SJSA1 (cell line): ENCODE measurements at places on chromosomes 3 and 15. TPM values are rescaled to one million over a fixed set of nuclear protein-coding genes. Genes with fewer than 3 reads are reported as not detected.

DNA sequence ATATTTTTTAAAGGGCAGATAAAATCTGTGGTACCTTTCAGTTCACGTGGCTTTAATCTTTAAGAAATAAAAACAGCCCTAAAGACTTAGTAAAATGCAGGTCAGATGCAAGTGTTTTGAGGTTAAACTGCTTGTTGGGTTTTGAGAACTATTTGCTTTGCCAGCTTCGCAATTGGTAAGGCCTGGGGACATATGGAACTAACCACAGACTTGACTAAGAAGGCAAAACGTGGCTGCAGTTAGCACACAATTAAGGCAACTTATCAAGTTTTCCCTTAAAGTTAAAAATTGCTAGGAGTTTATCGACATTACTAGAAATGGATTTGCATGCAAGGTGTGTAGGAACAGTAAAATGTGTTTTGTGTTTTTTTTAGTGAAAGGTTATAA is 206.9 kb downstream of the ZNF385D start:
- no peaks in the 10 kb centered on the region for H3K4me1 ChIP-seq
- no peak overlapping the region for H3K27ac ChIP-seq
- no peaks in the 10 kb centered on the region for H3K27me3 ChIP-seq
- no peak overlapping the region for H3K4me3 ChIP-seq

Gene EXD1
- total RNA-seq: not detected in 2 replicates

GRCh38 chr3:109825971-109826810 is 488.8 kb upstream of the DPPA4 start:
- DNase-seq: no peak
- no peaks in the 10 kb centered on the region for H3K4me1 ChIP-seq
- H3K27me3 ChIP-seq: no peaks in the 10 kb centered on the region
- no peak overlapping the region for H3K27ac ChIP-seq
- no peaks in the 10 kb centered on the region for H3K36me3 ChIP-seq
- H3K4me3 ChIP-seq: no peak overlapping the region

- H3K27ac ChIP-seq: no peak overlapping the region
- H3K4me3 ChIP-seq: no peak overlapping the region
- no peak for DNase-seq
- peaks cover 24% of the 10 kb centered on the region for H3K4me1 ChIP-seq
Observed at GRCh38 chr15:87620393-87620792, 636.1 kb downstream of the NTRK3 start.

GRCh38 chr3:56918111-56918568 is 116.4 kb upstream of the ARHGEF3 start:
- no peak overlapping the region for H3K27ac ChIP-seq
- no peaks in the 10 kb centered on the region for H3K36me3 ChIP-seq
- no peaks in the 10 kb centered on the region for H3K27me3 ChIP-seq
- no peak overlapping the region for H3K4me3 ChIP-seq
- DNase-seq: no peak

Gene PLD1
- total RNA-seq: 3.3 and 21.9 TPM in 2 replicates

Gene LRTM1
- total RNA-seq: not detected in 2 replicates

- H3K36me3 ChIP-seq: no peaks in the 10 kb centered on the region
- no peak overlapping the region for H3K4me3 ChIP-seq
- no peak for DNase-seq
- H3K27me3 ChIP-seq: no peaks in the 10 kb centered on the region
- H3K27ac ChIP-seq: no peak overlapping the region
Observed at GRCh38 chr15:46460431-46461094, 825.7 kb downstream of the SQOR start.

DNA sequence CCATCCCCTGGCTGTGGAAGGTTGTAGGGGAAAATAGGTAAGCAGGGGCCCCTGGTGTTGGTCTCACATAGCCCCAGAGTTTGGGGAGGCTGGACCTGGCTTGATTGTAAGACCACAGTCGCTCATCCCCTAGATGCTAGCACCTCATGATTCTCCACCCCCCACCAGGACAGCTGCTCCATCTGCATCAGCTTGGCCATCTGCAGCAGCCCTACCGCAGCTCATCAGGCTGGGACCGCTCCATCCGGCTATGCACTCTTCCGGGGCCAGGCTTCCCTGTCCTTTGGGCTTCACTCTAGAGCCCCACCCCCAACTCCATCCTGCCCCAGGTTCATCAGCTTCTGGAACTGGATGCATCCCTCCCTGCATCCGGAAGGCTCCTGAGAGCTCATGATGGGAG is 12.6 kb downstream of the SCN5A start:
- H3K27me3 ChIP-seq: no peaks in the 10 kb centered on the region
- H3K4me3 ChIP-seq: no peak overlapping the region
- no peaks in the 10 kb centered on the region for H3K36me3 ChIP-seq
- no peak overlapping the region for H3K27ac ChIP-seq
- H3K4me1 ChIP-seq: peaks cover 16% of the 10 kb centered on the region
- DNase-seq: no peak

GRCh38 chr3:42020684-42021307 is 58.9 kb upstream of the ULK4 start:
- no peak overlapping the region for H3K4me3 ChIP-seq
- peak overlapping the region; percentile 32 for H3K27ac ChIP-seq
- H3K36me3 ChIP-seq: no peaks in the 10 kb centered on the region
- H3K27me3 ChIP-seq: no peaks in the 10 kb centered on the region

DNA sequence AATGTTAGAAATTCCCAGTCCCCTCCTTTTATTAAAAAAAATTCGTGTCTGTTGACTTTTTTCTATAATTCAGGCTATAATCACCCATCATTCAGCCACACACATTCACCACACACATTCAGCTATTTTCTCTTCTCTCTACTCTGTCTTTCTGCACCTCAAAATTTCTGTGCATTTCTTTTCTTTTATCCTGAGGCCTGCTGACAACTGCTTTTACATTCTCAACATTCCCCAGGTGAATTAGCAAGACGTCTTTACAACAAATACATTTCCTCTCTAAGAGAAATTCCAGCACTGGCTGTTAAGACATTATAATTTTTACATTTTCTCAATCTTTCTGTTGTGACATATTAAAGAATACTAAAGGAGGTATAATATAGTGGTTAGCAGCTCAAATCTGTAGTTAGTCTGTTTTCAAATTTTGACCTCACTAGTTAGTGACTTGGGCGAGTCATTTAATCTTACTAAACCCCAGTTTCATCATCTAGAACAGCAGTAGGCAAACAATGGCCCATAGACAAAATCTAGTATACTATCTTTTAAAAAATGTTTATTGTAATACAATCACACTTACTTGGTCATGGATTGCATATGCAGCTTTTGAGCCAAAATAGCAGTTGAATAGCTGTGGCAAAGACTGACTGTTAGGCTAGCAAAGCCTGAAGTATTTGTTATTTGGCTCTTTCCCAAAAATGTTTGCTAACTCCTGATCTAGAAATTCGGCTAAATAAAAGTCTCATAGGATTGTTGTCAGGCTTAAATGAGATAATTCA is 350.7 kb downstream of the NSUN3 start:
- peaks cover 20% of the 10 kb centered on the region for H3K4me1 ChIP-seq
- no peak overlapping the region for H3K4me3 ChIP-seq
- no peaks in the 10 kb centered on the region for H3K27me3 ChIP-seq

- H3K27me3 ChIP-seq: no peaks in the 10 kb centered on the region
- no peak overlapping the region for H3K27ac ChIP-seq
- H3K4me1 ChIP-seq: no peaks in the 10 kb centered on the region
- no peak overlapping the region for H3K4me3 ChIP-seq
- DNase-seq: no peak
Observed at GRCh38 chr3:94081884-94082283, 19.0 kb downstream of the NSUN3 start.

DNA sequence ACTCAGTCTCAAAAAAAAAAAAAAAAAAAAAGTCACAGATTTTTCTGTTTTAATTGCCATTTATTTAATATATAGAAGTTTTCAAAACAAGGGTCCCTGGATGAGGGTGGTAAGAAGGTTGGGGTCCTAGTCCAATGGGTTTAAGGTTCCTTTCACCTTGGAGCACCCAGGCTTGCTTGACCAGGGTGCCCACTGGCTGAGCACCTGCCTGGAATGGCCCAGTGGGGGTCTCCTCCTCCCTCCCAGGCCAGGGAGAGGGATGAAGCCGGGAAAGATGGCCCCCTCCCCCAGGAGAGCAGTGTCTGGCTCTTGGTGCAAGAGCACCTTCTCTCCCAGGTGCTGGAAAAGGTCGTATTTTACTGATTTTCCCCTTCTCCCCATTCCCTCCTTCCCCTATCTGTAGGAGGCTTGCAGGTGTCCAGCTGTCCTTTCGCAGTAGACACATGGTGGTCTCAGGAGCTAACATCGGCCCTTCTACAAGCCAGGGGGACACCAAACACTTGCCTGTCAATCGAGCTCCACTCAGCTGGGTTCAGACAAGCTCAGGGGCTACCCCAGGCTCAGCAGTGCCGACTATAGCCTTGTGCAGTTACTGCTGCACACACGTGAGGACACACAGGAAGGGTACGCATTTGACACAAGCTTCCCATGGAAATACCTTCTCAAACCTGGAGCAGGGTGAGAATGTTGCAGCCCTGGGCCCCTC is 112.3 kb upstream of the KLF13 start:
- DNase-seq: no peak
- no peaks in the 10 kb centered on the region for H3K27me3 ChIP-seq
- H3K4me1 ChIP-seq: peaks cover 18% of the 10 kb centered on the region
- H3K36me3 ChIP-seq: no peaks in the 10 kb centered on the region
- H3K27ac ChIP-seq: no peak overlapping the region

Gene UROC1
- total RNA-seq: not detected in 2 replicates
